Right renal cortex interstitium (tissue), 3 donors: ENCODE measurements at places on chromosomes 13 and 19.

- DNase-seq: no peak
Measured at GRCh38 chr13:76917095-76917494, 30.9 kb upstream of the KCTD12 start.

- DNase-seq: peak; percentile 91
Measured at GRCh38 chr19:9323919-9324583, at the start of gene ZNF559. Gene ZNF559, plus strand, starts transcription at chr19:9324179. Its CDS starts 14,371 bp downstream, at chr19:9338550.

- no peak for DNase-seq
Measured at GRCh38 chr13:109500146-109500773, 286.1 kb downstream of the IRS2 start.

DNA sequence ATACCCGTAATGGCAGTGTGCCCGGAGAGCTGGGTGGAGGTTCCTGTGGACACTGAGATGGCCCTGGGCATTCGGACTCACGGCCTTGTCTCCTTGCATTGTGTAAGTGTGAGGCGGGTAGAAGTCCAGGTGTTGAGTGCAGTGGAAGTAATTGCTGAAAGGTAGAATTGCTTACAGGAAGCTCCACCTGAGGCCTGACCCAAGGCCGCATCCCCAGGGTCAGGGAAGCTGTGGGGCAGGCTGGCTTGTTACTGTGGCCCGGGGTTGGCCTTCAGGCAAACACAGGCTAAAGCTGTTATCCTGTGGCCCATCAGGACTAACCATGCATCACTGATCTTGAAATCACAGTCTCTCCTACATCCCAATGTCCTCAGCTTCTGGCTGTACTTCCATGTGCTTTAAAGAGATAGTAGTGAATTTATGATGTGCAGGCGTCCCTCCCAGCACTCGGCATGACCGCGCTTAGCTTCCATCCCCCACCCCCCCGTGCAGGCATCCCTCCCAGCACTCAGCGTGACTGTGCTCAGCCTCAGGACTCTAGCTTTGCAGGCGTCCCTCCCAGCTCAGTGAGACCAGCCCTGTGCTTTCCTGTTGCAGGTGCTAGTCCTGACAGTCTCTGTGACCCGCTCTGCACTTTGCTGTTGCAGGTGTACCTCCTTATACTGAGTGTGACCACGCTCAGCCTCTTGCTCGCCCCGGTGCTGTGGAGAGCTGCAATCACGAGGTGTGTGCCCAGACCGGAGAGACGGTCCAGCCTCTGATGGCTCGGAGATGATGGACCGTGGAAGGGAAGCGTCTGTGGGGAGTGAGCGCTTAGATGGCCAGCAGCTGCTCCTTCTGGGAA is 35.6 kb upstream of the TFDP1 start:
- no peak for DNase-seq

DNA sequence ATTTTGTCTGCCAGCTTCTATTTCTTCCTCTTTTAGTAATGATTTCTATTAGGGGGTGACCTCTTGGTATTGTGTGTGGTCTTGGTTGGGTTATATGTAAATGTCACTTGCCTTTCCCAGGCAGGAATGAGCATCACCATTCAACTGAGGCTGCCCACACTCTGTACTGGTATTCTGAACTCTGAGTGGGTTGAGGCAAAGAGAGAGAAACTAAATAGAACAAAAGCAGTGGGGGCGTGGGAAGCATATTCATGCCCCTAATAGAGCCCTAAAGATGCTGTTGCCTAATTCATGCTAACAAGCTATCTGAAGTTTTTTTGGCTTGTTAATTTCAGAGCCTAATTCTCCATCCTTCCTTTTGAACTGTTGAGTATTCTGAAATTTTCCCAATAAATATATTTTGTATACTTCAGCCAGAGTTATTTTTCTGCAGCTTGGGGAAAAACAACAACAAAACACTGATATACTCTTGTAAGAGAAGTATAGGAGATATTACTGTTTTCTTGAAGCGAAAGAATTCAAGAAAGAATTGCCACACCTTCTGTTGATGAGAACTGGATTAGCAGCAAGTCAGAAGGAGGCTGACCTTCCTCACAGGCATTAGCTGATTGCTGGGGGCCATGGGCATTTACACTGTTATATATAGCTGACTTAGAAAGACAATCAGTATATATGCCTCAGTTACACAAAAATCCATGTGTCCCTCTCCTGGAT is 315.8 kb upstream of the KLF12 start:
- DNase-seq: no peak

DNA sequence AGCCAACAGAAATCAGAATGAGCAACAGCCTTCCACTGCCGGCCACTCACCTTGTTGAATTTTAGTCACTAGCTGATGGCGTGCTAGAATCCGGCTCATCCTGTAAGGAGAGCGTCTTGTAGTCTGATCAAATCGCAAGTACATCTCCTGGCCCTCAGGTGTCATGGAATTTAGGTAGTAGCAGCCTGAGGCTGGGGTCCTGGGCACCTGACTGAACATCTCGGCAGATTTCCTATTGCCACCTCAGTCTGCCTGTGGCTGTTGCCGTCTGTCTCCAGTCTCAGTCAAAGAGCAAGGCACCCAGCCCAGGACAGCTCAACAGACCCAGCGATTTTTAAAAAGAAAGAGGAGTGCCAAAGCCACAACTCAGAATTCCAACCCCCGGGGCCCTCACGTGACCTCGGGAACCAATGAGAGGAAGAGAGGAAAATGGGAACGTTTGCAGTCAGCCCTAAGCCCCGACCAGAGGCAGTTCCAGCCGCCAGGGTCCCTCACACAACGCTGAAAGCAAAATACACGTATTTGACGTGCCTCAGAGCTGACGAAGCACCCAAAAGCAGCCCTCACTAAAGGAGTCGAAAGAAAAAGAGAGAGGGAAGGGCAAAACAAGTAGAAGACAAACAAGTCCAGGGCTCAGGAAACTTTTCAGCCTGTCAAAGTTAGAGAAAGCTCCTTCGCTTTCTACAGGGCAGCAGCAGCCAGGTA is at the start of gene STARD13:
Gene STARD13 (minus strand): TSS at position 336 of the 705 bp plus-strand sequence. CDS start 117 bp downstream, at position 219.
- DNase-seq: peak; percentile 89

- DNase-seq: no peak
Measured at GRCh38 chr13:49772828-49773227, 19.7 kb downstream of the KPNA3 start.

GRCh38 chr19:1046836-1047695 is 7.2 kb downstream of the ABCA7 start:
- DNase-seq: no peak

GRCh38 chr19:469833-470232 is 9.0 kb upstream of the SHC2 start:
- DNase-seq: no peak

GRCh38 chr13:80591976-80592740 is 251.2 kb upstream of the SPRY2 start:
- no peak for DNase-seq

GRCh38 chr13:25067064-25067463 is 28.9 kb upstream of the PABPC3 start:
- no peak for DNase-seq

GRCh38 chr13:102678339-102679107 is 16.3 kb downstream of the METTL21C start:
- no peak for DNase-seq

GRCh38 chr19:35784503-35785338 is 9.4 kb downstream of the ARHGAP33 start:
- no peak for DNase-seq

- no peak for DNase-seq
Measured at GRCh38 chr19:20422216-20423205, 143.1 kb downstream of the ZNF737 start.

- DNase-seq: no peak
Measured at GRCh38 chr19:10580979-10581631, 6.0 kb downstream of the AP1M2 start.

GRCh38 chr19:49678985-49679770 is 2.1 kb downstream of the PRMT1 start:
- DNase-seq: no peak

DNA sequence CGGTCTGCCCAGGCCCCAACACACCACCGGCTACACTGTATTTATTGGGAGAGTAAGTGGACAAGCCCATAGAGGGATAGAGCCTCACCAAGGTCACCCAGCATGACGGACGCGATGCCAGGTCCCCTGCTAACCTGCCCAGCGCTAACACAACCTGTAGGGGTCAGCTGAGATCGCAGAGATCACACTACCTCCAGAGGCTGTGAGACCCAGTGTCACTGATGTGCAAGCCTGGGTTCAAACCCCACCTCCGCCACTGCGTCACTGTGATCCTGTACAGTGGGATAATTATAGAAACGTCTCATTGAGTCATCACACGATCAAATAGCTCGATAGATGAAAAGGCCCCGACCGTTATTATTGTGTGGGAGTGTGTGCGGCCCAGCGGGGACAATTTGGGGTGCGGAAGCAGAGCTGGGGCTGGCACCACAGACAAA is 10.6 kb upstream of the TLE2 start:
- DNase-seq: no peak

DNA sequence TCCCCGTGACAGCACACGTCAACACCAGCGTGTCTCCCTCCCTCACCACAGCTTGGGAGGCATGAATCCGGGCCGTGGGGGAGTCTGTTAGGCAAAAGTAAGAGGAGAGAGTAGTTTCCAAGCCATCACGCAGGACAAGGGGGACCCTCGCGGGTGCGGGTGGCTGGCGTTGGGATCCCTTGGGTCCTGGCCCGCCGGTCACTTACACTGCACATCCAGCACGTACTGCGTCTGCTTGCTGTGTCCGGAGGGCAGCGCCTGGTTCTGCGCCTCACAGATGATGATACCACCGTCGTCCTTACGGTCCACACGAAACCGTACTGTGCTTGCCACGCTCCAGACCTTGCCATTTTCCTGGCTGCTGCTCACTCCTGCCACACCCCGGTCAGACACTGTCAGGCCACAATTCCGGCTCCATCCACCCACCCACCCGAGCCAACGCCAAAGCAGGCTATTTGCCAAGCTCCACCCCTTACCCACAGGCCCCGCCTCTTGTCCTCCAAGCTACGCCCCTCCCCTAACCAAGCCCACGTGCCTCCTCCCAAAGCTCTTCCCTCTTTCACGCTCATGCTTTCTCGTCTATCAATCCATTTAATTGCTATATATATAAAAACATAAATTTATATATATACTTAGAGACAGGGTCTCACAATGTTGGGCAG is 6.6 kb upstream of the ZNF428 start:
- no peak for DNase-seq

GRCh38 chr19:5228932-5229777 is 111.5 kb downstream of the PTPRS start:
- no peak for DNase-seq

GRCh38 chr19:47404334-47405196 is 14.8 kb downstream of the MEIS3 start:
- DNase-seq: no peak

- no peak for DNase-seq
Measured at GRCh38 chr13:75485286-75486062, 3.5 kb upstream of the TBC1D4 start.

- no peak for DNase-seq
Measured at GRCh38 chr19:10353793-10354391, 14.5 kb upstream of the ICAM3 start.

- no peak for DNase-seq
Measured at GRCh38 chr13:32548837-32549236, 10.2 kb upstream of the N4BP2L2 start.

GRCh38 chr13:46496086-46496485 is 56.9 kb upstream of the LRCH1 start:
- no peak for DNase-seq

- DNase-seq: no peak
Measured at GRCh38 chr13:33227927-33228647, 57.5 kb downstream of the STARD13 start.

GRCh38 chr13:37209621-37210580 is 104.4 kb upstream of the CSNK1A1L start:
- no peak for DNase-seq

DNA sequence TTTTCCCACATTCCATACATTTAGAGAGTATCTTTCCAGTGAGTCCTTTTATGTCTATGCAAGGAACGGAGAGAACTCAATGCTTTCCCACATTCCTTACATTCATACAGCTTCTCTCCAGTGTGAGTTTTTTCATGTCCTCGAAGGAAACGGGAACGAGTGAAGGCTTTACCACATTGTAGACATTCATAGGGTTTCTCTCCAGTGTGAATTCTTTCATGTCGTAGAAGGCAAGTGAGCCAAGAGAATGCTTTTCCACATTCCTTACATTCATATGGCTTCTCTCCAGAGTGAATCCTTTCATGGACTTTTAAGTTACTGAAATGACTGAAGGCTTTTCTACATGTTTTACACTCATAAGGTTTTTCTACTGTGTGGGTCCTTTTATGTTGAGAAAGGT is 17.1 kb downstream of the ZNF823 start:
- DNase-seq: no peak

GRCh38 chr13:45859705-45860104 is 8.2 kb upstream of the SIAH3 start:
- DNase-seq: no peak

DNA sequence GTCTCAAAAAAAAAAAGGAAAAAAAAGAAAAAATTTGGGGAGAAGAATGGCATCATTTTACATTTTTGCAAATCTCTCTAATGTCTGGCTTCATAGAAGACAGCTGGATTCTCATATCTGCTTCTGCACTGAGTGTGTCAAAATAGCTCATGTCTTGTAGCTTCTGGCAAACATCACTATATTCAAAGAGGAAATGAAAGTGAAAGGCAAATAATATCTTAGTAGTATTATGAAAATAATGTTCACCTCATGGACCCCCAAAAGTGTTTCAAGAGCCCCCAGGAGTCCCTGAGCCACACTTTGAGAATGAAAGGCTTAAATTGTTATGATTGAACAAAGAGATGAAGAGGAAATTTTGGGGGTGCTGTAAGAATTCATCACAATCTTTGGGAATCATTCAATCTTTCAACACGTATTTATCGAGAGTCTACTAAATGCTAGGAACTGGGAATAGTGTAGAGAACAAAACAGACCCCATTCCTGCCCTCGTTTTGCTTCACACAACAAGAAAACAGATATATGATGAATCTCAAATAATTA is 1.2 kb upstream of the SLC6A16 start:
- no peak for DNase-seq

DNA sequence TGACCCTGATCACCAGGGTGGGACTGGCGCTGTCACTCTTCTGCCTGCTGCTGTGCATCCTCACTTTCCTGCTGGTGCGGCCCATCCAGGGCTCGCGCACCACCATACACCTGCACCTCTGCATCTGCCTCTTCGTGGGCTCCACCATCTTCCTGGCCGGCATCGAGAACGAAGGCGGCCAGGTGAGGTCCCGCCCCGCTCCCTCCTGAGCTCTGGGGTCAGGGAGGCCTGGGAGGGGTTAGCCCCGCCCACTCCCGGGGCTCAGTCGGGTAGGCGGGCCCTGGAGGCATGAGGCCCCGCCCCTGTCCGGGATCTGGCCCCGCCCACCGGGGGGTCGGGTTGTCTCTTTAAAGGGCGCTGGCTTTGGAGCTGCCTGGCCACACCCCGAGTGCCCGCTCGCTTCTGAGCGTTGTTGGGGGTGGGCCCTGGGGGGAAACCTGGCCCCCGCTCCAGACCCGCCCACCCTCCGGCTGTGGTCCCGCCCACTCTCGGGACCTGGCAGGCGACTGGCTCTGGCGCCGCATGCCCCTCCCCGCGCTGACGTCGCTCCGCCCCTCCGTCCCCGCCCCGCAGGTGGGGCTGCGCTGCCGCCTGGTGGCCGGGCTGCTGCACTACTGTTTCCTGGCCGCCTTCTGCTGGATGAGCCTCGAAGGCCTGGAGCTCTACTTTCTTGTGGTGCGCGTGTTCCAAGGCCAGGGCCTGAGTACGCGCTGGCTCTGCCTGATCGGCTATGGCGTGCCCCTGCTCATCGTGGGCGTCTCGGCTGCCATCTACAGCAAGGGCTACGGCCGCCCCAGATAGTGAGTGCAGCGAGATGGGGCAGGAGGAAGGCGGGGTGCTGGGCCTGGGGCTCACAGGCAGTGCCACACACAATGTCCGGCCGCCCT is 13.1 kb downstream of the DDX39A start:
- DNase-seq: peak; percentile 58
